ENCODE measurements at places on chromosomes 2 and 18. TPM values are rescaled to one million over a fixed set of nuclear protein-coding genes. Genes with fewer than 3 reads are reported as not detected.

The CHN1 gene
- 0.17 TPM for polyA plus RNA-seq

The FTCDNL1 gene
- polyA plus RNA-seq: 0.13 TPM

DNA sequence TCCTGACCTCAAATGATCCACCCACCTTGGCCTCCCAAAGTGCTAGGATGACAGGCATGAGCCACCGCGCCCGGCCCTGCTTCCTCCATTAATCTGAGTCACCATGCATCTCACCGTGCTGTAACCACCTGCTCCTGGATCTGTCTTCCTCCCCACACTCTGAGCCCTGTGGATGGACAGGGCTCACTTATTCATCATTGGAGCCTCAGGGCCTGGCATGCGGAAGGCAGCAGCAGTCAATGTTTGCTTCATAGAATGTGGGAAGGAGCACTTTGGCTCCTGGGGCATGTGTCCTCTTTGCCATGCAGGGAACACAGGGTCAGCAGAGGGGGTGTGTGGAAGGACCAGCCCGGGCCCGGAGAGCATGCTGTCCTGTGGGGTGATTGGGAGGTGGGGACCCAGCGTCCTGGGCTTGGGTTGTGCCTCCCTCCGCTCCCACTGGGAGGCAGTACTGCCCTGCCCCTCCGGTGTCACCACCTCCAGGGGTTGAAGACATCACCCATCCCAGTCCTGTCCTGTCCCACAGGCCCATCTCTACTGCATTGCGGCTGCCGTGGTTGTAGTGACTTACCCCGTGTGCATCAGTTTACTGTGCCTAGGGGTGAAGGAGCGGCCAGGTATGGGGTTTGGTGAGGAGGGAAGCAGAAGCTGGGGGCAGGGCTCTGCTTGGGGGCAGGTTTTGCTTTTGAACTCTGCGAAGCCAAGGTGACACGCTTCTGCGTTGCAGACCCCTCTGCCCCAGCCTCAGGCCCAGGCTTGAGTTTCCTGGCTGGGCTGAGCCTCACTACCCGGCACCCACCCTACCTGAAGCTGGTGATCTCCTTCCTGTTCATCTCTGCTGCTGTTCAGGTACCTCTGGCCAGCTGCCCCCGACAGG lies 11.5 kb downstream of the MFSD2B start:
- DNase-seq: peak; percentile 55

DNA sequence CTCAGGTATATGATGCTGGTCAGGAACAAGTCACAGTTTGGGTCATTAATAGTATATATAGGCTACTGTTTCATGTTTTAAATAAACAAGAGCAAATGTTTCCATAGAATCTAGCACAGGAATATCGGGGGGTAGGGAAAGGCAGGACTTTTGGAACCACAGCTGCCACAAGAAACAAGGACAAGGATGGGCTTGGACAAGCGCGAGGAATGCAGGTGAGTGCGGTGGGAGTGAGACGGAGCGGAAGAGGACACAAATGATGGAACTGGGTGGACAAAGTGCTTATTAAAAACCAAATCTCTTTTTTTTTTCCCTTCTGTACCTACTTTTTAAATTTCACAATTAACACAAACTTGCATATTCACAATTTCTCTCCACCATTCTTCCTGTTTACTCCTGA lies 49.1 kb downstream of the SNORC start:
- DNase-seq: no peak

GRCh38 chr2:348361-348916 lies 60.5 kb upstream of the ALKAL2 start:
- no peak for DNase-seq

- no peak for DNase-seq
These were observed 242.1 kb upstream of the RND3 start for GRCh38 chr2:150729495-150729955.

- DNase-seq: peak; percentile 62
These were observed 2.0 kb upstream of the HK2 start for GRCh38 chr2:74831693-74832530.

DNA sequence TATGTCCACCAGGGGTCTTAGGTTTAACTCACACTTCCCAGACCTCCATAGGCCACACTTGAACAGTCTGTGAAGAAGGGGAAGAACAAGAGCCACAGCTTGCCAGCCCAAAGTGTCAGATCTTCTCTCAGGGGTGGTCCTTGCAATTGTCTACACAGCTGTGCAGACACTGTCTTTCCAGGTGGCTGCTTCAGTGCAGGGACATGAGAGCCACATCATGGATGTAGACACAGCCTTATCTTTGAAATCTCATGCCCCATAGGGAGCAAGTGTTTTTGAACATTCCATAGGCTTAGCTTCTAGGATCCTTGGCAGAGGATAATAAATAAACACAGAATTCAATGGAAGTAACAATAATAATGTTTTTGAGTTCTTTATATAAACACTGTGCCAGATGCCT lies 6.7 kb downstream of the ZNF407 start:
- DNase-seq: no peak

Measured in K562 (cell line).